ENCODE measurements at places on chromosomes 5 and 9.

GRCh38 chr5:92801911-92802310, 779.1 kb downstream of the NR2F1-AS1 start:
- peak; percentile 21 for DNase-seq

DNA sequence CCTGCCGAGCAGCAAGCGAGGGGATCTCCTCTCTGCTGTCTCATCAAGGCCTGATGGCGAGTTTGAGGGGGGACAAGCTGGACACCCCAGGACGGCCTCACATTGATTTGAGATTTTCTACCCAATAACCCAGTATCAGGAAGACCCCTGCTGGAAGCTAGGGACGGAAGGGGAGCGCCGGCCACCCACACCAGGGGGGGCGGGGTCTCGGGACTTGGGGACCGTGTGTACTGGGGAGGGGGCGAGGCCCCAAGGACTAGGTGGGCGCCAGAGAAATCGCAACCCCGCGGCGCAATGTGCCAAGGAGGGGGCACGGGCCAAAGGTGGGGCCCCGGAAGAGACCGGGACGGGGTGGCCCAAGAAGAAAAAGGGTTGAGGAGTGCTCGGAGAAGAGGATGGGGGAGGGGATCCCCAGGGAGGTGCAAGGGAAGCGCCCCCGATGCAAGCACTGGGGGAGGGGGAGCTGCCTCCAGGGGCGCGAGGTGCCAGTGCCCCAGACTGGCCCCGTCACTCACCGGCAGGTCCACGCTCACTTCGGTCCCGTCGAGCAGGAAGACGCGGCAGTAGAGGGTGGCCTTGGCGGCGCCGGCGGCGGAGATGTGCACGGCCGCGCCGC, 1.1 kb downstream of the EPB41L4B start:
- no peak for DNase-seq

- DNase-seq, result no peak
Measured at GRCh38 chr9:129834489-129835127, 467 bp downstream of the C9orf78 start.

DNA sequence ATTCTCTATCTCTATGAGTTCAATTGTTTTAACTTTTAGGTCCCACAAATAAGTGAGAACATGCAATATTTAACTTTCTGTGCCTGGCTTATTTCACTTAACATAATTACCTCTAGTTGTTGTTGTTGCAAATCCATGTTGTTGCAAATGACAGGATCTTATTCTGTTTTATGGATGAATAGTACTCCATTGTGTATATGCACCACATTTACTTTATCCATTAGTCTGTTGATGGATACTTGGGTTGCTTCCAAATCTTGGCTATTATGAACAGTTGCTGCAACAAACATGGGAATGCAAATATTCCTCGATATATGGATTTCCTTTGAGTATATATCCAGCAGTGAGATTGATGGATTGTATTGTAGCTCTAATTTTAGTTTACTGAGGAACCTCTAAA, 36.3 kb downstream of the MEGF9 start:
- no peak for DNase-seq

- peak; percentile 17 for DNase-seq
Measured at GRCh38 chr5:2710910-2711309, 40.6 kb downstream of the IRX2 start.

- no peak for DNase-seq
Measured at GRCh38 chr9:22447618-22448305, 1.1 kb downstream of the DMRTA1 start.
